ENCODE measurements at places on chromosomes 4 and X.

GRCh38 chrX:109775386-109775785 lies 42.3 kb upstream of the ACSL4 start:
- DNase-seq = no peak

DNA sequence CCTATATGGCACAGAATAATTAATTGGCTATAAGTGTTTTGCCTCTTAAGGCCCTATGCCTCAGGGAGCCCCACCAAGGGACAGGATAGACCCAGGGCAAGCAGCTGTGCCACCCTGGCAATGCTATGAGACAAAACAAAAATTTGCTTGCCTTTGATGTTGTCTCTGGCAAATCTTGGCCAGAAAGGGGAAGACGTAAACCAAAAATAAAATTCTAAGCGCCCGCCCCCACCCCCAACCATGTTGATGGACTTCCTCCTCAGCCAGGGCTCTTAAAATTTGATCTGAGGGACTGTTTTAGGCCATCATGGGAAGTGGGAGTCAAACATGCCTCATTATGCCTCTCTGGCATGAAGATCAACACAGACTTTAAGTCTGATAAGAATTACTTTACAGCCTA lies 130.5 kb upstream of the APOOL start:
- DNase-seq = no peak

GRCh38 chrX:1466232-1466661 lies 13.5 kb upstream of the ASMTL start:
- DNase-seq = no peak

GRCh38 chr4:177322266-177322665 lies 12.6 kb downstream of the NEIL3 start:
- no peak for DNase-seq

DNA sequence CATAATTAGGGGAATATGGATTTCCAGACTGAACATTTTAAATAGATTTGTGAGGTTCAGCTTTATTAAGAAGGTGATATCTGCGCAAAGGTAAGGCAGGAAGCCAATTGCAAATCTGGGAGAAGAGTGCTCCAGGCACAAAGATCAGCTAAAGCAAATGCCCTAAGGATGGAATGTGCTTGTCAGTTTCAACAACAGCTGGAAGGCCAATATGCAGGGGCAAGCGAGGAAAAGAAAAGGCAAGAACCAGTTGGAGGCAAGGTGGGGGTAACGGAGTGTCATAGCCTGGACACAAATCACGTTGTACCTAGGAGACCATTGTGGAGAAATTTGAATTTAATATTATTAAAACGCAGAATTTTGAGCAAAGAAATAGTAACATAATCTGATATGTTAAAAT lies 1710.3 kb upstream of the PCDH7 start:
- no peak for DNase-seq

- no peak for DNase-seq
Measured at GRCh38 chr4:8271821-8272220, 2.3 kb downstream of the HTRA3 start.

DNA sequence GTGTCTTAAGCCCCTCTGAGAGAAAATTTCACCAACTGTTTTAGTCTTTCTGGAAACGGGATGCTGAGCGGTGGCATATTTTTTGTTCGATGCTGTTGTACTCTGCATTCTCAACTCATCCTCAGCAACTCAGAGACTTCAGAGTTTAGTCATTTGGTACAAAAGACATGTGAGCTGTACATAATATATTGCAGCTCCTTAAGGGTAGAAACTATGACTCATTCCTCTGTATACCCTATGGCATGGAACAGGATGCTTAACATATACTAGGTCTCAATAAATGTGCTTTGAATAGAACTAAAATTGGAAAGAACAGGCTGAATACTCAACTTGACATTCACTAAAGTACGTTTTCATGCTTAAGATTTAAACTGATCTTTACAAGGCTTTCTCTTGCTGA lies 130.5 kb upstream of the SLITRK2 start:
- no peak for DNase-seq

GRCh38 chr4:14399848-14400247 lies 602.4 kb upstream of the CPEB2 start:
- no peak for DNase-seq

DNA sequence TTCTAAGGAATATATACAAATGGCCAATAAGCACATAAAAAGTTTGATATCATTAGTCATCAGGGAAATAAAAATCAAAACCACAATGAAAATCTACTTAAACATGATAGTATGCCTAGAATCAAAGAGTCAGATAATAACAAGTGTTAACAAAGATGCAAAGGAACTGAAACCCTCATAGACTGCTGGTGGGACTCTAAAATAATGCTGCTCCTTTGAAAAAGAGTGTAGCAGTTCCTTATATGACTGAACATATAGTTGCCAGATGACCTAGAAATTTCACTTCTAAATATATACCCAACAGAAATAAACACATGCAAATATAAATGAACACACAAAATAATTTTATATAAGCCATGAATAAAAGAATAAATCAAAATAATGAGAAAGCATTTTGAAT lies 205.1 kb upstream of the CTSO start:
- DNase-seq = no peak

Measured in stimulated activated CD4-positive, alpha-beta T cell treated with anti-CD3 and anti-CD28 coated beads, Interleukin-15, amount 100 ng/mL, for 48 hours (primary cell).